CD4-positive, alpha-beta T cell (primary cell): ENCODE measurements at places on chromosomes 6 and 20. TPM values are rescaled to one million over a fixed set of nuclear protein-coding genes. Genes with fewer than 3 reads are reported as not detected.

DNA sequence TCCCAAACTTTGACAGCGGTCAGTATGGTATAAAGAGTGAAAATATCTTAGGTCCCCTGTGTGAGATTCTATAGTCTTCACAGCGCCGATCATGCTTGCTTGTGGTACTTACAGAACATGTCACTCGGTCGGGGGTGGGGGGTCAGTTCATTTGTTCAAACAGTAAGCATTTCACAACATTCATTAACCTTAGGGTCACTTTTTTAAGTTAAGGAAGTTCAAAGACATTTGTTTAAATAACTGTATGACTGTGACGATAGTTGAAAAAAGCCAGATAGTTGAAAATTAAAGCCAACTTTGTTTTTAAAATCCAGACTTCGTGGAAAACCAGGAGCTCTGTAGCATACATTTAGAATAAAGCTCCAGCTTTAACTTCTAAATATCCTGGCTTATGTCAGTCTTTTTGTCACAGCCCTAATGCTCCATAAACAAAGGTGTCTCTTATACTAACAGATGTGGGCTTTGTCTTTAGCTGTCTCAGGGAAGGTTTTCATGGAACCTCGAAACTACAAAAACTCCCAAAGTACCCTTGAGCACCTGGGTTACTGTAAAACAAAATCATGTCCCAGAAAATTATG, 57.9 kb upstream of the PHACTR2 start:
- no peak overlapping the region for H3K27ac ChIP-seq
- H3K4me3 ChIP-seq: no peak overlapping the region
- peaks cover 2% of the 10 kb centered on the region for H3K4me1 ChIP-seq
- H3K27me3 ChIP-seq: no peaks in the 10 kb centered on the region
- DNase-seq: no peak

DNA sequence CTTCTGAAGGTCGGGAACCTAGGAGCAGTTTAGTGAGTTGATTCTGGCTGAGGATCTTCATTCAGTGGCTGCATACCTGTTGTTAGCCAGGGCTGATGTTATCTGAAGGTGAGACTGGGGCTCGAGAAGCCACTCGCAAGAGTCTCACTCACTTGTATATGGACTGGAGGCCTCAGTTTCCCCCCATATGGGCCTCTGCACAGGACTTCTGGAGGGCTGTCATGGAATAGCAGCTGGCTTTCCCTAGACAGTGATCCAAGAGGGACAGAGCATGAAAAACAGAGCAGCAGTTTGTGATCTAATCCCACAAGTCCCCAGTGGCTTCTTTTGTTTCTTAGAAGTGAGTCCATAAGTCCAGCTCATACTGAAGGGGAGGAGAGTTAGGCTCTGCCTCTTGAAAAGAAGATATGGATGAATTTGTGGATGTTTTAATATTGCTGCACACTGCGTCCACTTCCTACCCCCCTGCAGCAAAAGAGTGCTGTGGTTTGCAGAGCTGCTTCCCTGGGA, 623.4 kb downstream of the CDH26 start:
- no peak overlapping the region for H3K4me3 ChIP-seq
- no peaks in the 10 kb centered on the region for H3K4me1 ChIP-seq
- no peak for DNase-seq
- H3K27me3 ChIP-seq: no peaks in the 10 kb centered on the region
- no peaks in the 10 kb centered on the region for H3K36me3 ChIP-seq

MCUR1 gene
- 4.5 TPM for total RNA-seq

DNA sequence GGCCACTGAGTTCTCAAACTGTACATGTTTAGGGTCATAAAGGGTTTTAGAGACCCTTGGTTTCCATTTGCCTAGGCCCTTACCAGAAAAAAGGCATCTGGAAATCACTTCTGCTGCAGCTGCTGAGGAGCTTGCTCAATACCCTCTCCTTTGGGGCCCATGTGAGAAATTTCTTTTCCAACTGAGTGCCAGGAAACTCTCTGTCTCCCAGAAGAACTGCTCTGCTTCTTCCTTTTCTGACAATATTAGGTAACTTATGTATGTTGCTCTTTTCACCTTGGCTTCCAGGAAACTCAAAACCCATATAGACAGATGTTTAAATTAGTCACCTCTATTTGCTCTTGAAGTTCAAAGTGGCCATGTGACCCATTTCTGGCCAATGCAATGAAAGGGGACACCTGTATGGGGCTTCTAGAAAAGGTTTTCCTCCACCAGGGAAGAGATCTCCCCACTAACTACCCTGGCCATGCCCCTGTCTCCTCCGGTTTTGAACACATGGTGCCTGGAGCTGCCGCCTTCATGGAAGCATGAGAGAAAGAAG, 121.6 kb downstream of the PREX1 start:
- H3K36me3 ChIP-seq: peaks cover 93% of the 10 kb centered on the region
- no peaks in the 10 kb centered on the region for H3K27me3 ChIP-seq
- H3K4me3 ChIP-seq: no peak overlapping the region
- no peak for DNase-seq

DNA sequence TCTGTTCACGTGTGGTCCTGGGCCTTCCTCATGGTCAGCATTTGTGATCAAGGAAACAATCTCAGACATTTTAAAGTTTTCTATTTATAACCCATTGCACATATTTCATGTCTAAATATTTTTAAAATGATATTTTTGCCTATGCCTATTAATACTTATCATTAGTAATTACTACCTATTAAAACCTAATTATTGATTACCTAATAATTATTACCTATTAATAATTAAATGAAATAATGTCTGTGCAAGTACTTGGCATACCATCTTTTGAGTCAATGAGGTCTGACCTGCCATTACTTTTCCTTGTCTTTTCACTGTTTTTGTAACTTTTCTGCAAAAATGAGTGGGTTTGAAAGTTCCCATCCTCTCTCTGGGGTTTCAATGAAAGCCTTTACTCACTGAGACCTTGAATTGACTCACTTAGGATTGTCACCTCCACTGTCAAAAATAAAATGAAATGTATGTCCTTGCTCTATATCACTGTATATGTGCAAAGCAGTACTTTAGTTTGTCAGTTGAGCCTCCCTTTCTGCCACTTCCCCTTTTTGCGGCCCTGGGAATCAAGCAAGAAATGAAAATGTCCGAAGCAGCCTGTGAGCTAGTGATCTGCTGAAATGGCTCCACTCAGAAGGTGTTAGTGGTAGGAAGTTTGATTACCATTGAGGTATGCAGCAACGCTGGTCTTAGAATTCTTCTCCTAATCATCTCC, 87.8 kb downstream of the L3MBTL3 start:
- no peaks in the 10 kb centered on the region for H3K27me3 ChIP-seq
- peaks cover 40% of the 10 kb centered on the region for H3K36me3 ChIP-seq
- no peak for DNase-seq
- no peak overlapping the region for H3K27ac ChIP-seq
- H3K4me1 ChIP-seq: no peaks in the 10 kb centered on the region

TAF11 gene
- total RNA-seq: 31.5 TPM

ASIP gene
- not detected for total RNA-seq

UST gene
- total RNA-seq: 1.9 TPM

DNA sequence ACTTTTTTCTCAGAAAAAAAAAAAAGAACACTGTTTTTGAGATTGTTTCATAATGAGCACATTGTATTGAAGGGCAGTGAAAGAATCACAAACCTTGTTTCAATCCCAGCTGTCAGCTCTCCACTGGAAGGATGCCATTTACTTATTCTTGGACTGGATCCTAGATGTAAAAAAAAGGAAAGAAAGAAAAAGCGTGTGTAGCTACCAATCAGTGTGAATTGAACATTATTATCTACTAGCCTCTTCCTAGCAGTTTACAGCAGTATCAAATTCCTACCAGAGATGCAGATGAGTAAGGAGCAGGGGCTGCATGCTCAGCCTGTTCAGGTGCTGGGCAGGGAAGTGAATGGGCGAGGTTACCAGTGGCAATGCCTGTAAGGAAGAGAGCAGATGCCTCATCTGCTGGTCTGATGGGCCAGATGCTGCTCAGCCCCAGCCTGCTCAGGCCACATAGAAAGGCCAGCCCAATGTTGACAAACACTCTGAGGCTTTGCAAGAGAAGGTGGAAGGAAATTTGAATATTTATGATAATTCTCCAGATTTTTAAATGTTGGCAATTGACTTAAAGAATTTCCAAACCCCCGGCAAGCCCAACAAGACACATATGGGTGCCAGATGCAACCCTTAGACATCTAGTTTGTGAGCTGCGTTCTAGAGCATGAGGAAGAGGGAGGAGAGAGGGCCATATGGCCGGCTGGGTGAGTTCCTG, 189.5 kb downstream of the IBTK start:
- no peak for DNase-seq
- H3K27ac ChIP-seq: no peak overlapping the region
- H3K4me1 ChIP-seq: no peaks in the 10 kb centered on the region
